ENCODE measurements at places on chromosomes 1 and 21.

GRCh38 chr1:55612988-55613387 lies 397.8 kb upstream of the USP24 start:
- DNase-seq, result no peak

DNA sequence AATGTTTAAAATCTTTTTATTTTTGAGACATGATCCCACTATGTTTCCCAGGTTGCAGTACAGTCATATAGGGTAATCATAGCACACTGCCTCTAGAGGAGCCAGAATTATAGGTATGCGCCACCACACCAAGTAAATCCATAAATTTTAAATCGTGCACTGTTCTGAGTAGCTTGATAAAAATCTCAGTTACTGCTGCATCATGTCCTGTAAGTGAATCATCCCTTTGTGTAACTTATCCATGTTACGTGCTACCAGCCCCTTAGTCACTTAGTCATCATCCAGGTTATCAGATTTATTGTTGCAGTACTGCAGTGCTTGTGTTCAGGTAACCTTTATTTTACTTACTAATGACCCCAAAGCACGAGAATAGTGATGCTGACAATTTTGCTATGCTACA lies 1770.9 kb downstream of the BRINP3 start:
- DNase-seq, result peak; percentile 55

GRCh38 chr1:19426294-19427086 lies 58.8 kb downstream of the CAPZB start:
- DNase-seq, result no peak

DNA sequence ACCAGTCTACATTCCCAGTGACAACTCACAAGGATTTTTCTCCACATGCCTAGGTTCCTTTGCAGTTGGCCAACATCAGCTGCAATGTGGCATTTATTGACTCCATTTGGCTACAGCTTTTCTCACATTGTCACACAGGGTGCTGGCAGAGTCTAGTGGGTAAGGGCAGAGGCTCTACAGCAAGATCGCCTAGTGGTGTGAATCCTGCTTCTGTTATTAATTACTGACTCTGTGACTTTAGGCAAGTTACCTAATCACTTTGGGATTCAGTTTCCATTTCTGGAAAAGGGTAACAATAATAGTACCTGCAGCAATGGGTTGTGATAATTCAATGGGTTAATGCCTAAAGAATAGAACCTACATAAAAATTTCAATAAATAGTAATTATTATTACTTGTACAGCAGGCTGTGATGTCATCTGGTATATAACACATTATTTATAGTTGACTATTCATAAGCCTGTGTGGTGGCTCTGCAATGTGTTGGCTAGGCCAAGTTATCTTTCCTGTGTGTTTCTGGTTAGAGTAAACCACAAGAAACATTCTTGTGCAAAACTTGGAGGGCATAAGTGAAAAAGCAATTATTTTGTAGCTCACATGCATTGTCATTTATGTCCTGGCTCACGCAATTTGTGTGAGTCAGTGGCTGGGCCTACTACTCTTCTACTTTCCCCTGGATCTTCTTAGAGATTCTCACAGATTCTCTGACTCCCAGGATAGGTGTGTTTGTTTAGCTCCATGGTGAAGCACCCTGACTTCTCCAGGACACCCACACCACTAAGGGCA lies 59.5 kb downstream of the PTGS2 start:
- DNase-seq, result peak; percentile 90

DNA sequence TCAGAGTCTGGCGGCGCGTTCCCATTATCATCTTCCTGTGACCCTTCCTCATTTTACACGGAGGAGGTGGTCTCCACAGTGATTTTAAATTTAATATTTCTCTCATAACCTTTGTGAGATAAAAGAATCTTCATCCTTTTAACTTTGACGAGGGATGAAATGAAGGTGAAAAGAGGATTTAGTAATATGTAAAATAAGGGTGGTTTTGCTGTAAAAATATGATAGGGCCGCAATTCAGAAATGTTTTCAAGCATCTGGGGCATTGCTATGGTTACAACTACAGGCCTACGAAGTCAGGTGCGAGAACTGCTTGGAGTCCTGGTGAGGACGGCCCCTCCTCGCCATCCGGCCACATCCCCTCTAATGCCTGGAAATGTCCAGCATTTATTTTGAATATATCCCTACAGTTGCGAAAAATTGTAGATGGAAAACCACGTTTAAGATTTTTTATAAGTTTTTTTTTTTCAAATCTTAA lies 422 bp upstream of the RSBN1 start:
- DNase-seq, result no peak

GRCh38 chr1:154973344-154974101 lies 958 bp upstream of the CKS1B start:
- DNase-seq, result peak; percentile 98

DNA sequence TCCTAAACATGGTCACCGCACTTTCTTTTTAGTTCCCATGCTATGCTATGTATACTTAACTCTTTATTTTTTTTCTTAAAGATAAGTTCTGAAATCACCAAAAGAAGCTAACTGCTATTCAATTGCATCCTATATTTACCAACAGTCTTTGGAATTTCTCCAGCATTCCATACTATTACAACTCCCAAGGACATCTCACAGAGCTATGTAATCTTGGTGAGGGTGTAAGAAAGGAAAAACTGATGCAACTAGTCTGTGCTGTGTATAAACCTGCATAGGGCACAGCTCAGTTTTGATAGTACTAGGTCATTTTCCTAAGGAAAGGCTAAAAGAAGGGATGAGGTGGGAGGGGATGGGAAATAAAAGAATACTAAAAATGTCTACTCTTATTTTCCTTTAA lies 78.0 kb downstream of the PTPN14 start:
- DNase-seq, result no peak

- DNase-seq, result no peak
These were observed 19.4 kb downstream of the LGALS8 start for GRCh38 chr1:236543065-236543669.

DNA sequence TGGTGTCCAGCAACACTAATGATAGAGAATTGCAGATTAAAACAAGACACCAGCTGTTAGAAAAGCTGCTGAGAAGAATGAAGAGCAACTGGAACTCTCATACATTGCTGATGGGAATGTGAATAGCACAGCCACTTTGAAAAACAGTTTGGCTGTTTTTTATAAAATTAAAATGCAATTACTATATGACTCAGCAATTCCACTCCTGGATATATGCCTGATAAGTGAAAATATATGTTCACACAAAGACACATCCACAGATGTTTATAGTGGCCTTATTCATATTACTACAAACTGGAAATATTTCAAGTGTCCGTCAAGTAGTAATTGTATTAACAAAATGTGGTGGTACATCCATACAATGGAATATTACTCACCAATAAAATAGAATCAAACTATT lies 99.7 kb upstream of the HAO2 start:
- no peak for DNase-seq

- DNase-seq, result no peak
These were observed 60.1 kb downstream of the ELK4 start for GRCh38 chr1:205571747-205572146.

GRCh38 chr1:19974822-19975416 lies 4.5 kb downstream of the PLA2G2A start:
- peak; percentile 64 for DNase-seq

GRCh38 chr21:20631633-20632032 lies 366.6 kb upstream of the NCAM2 start:
- no peak for DNase-seq

DNA sequence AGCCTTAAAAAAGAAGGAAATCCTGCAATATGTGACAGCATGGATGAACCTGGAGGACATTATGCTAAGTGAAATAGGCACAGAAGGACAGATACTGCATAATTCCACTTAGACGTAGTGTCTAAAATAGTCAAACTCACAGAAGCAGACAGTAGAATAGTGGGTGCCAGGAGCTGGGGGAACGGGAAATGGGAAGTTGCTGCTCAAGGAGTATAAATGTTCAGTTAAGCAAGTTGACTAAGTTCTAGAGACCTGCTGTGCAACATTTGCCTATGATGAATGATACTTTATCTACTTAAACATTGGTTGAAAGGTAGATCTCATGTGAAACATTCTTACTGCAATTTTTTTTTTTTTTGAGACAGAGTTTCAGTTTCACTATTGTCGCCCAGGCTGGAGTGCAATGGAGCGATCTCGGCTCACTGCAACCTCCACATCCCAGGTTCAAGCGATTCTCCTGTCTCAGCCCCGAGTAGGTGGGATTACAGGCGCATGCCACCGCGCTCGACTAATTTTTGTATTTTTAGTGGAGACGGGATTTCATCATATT lies 197.8 kb downstream of the HIVEP3 start:
- no peak for DNase-seq

GRCh38 chr1:40256401-40257084 lies 1.5 kb upstream of the ZMPSTE24 start:
- DNase-seq, result no peak

DNA sequence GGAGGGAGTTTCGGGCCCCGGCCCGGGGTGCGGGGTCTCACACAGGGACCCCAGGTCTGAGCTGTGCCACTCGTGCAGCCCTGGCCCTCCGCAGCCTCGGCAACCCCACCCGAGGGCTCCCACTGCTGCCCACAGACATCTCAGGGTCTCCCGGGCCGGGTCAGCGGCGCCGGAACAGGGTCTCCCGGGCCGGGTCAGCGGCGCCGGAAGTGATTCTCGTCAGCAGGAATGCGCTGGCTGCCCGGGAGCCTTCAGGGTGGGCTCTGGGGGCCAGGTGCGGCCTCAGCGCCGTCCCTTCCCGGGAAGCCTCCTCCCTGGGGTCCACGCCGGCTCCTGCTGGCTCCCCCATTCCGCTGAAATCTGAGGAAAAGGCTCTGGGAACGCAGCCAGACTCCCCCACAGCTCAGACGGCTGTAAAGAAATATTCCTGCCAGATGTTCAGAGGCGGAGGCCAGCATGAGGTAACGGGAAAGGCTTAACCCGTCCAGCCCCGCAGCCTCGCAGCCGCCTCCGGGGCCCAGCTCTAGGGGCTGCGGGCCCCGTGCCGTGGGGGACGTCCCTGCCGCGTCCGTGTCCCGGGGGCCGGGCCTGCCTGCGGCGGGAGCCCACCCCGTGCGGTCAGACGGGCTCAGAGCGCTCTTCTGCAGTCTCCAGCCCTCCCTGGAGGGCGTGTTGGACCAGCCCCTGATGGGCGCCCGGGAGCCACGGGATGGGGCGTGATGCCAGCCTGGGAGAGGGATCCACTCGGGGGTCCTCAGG lies 8.7 kb upstream of the COL6A1 start:
- peak; percentile 70 for DNase-seq

DNA sequence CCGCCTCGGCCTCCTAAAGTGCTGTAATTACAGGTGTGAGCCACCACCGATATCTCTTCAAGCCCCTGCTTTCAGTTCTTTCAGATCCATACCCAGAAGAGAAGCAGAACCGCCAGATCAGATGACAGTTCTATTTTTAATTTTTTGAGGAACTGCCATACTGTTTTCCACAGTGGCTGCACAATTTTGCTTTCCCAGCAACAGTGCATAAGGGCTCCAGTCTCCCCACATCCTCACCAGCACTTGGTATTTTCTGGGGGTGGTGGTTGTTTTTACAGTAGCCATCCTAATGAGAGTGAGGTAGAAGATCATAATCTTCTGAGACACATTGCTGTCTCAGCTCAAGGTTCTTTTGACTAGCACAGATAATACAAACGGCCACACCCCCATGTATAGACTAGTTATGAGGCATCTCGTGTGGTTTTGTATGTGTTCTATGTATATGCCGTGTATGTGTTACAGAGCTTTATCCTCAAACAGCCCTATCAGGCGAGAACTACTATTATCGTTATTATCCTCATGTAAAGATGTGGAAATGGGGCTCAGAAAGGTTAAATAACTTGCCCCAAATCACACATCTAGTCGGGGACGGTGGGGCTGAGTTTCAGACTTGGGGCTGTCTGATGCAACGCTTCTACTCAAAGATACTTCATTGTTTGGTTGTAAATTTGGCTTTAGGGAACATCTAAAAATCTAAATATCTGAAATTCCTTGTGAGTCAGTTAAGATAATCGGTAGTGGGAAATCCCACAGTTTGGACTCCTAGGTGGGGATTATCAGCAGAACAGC lies 12.0 kb downstream of the FHAD1 start:
- DNase-seq, result no peak

DNA sequence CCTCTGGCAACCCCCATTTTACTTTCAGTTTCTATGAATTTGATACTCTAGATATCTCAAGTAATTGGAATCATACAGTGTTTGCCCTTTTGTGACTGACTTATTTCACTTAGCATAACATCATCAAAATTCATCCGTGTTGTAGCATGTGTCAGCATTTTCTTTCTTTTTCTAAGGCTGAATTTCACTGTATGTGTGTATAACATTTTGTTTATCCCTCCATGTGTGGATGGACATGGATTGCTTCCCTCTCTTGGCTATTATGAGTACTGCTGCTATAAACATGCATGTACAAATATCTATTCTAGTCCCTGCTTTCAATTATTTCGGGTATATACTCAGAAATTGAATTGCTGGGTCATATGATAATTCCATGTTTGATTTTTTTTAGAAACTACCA lies 97.3 kb downstream of the MAP3K21 start:
- DNase-seq, result no peak

DNA sequence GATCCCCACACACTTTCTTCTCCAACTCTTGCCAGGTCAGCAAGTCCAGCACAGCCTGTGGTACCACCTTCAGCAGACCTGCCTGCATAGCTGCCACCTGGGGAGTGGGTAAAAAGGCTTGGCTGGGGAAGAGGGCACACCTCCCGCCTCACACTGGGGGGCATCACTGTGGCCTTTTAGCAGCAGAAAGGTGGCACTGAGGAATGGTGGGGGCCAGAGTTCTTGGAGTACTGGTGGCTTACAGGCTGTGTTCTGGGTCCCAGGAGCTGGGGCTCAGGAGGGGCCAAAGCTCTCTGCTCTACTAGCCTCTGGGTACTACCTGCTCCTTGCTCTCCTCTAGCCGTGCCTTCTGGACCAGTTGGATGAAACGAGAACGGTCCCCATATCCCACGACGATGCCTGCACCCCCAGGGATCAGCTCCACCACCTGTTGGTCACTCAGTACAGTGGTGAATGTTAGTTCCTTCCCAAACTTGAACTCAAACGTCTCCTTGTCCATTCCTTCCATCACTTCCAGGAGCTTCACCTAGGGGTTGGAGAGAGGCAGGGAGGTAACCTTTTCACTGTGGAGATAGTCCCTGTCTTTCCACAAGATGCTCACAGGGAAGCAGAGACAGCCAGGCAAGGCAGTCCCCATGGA lies 6.7 kb downstream of the HECTD3 start:
- no peak for DNase-seq

DNA sequence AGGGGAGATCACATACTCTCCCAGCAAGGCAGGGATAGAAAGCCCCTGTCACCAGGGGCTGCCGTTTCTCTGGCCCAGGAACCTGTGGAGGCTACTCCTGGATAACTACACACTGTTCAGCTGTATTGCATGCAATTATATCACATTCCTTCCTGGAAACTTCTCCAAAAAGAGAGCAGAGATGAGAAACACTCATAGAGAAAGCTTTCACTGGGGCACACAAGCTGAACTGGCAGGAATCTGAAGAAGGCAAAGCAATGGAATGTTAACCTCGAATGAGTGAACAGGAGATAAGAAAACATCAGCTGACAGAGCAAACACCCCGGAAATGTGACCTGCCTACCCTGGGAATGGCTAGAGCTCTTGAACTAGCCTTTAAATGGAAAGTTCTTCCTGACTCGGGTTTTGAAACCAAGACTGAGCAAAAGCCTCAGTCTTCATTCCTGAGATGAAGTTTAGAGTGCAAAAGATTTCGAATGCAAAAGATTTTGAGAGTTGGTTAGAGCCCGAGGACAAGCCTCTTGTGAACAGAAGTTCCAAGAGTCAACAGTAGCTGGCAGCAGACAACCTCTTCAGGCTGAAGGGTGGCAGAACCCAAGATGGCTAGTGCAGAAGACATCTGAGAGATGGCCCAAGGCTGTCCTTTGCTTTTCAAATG lies 32.3 kb downstream of the CCN1 start:
- DNase-seq, result peak; percentile 94
